ENCODE measurements at places on chromosomes 3 and 15. TPM values are rescaled to one million over a fixed set of nuclear protein-coding genes. Genes with fewer than 3 reads are reported as not detected.

DNA sequence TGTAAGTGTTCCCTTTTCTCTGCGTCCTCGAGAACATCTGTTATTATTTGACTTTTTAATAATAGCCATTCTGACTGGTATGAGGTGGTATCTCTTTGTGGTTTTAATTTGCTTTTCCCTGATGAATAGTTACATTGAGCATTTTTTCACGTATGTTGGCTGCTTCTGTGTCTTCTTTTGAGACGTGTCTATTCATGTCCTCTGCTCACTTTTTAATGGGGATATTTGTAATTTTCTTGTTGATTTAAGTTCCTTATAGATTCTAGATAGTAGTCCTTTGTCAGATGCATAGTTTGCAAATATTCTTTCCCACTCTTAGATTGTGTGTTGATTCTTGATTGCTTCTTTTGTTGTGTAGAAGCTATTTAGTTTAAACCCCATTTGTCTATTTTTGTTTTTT, 179.2 kb downstream of the DOCK3 start:
- DNase-seq, result no peak

GRCh38 chr3:143608966-143609365, 239.3 kb downstream of the SLC9A9 start:
- DNase-seq, result no peak

GRCh38 chr3:154301561-154301960, 22.7 kb downstream of the DHX36 start:
- DNase-seq, result no peak

- DNase-seq, result no peak
Observed at GRCh38 chr3:69305011-69305410, 80.9 kb downstream of the FRMD4B start.

DNA sequence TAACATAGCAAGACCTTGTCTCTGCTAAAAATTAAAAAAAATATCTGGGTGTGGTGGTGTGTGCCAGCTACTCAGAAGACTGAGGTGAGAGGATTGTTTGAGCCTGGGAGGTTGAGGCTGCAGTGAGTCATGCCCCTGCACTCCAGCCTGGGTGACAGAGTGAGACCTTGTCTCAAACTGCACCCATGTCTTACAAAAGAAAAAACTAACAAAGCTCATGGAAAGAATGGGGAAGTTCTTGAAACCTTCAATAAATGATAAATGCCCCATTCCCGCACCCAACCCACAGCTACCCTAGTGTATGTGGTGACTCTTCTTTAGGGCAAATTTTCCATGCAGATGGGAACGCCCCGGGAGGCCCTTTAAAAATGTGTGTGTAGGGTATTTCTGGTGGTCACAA, 28.3 kb downstream of the RPLP1 start:
- DNase-seq, result no peak

DNA sequence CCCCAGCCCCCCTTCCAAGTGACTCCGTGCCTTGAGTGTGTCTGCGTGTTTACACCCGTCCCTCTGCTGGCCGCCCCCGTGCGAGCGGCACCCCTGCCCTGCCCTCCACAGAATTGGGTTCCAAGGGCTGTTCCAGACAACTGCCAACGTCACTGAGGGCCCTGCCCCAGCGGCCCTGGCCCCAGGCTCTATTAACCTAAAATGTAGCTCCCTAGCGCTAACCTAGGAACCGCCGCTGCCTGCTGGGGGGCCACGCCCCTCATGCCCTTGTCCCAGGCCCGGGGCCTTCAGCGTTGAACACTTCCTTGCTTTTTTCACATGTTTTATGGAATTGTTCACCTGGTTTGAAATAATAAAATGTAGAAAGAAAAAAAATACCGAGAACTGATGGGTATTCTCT, 10.0 kb upstream of the SEMA3B start:
- no peak for DNase-seq

GRCh38 chr3:188860147-188860546, 311.6 kb upstream of the TPRG1 start:
- no peak for DNase-seq

DNA sequence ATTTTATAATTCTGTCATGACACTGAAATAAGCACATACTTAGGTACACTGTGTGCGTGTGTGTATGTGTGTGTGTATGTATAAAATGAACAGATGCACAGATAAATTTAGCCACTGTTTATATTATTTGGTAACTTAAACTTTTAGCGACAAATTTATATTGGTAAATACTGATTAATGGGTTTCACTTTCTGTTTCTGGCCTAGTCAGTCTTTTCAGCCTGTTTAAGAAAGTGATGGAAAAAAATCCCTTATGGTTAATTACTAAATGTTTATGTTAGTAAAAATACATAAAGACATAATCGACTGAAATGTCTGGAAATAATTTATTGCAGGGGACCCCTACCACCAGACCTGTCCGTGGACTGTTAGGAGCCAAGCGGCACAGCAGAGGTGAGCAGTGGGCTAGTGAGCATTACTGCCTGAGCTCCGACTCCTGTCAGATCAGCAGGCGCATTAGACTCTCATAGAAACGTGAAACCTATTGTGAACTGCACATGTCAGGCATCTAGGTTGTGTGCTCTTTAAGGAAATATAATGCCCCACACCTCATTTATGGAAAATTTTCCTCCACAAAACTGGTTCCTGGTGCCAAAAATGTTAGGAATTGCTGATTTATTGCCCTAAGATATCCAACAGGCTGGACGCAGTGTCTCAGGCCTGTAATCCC, 717.4 kb downstream of the SI start:
- DNase-seq, result no peak

- no peak for DNase-seq
Observed at GRCh38 chr3:44065311-44066094, 176.2 kb upstream of the TOPAZ1 start.

- no peak for DNase-seq
Observed at GRCh38 chr15:31799715-31800321, 230.5 kb upstream of the CHRNA7 start.

The CPN2 gene
- not detected for total RNA-seq

The A4GNT gene
- not detected for total RNA-seq

The IREB2 gene
- total RNA-seq, result 57.6 TPM

The ACTC1 gene
- total RNA-seq, result not detected

The SPTSSB gene
- total RNA-seq, result 2.9 TPM

The ARHGEF26 gene
- 7.2 TPM for total RNA-seq
